ENCODE measurements at places on chromosomes 6 and 20. TPM values are rescaled to one million over a fixed set of nuclear protein-coding genes. Genes with fewer than 3 reads are reported as not detected.

DNA sequence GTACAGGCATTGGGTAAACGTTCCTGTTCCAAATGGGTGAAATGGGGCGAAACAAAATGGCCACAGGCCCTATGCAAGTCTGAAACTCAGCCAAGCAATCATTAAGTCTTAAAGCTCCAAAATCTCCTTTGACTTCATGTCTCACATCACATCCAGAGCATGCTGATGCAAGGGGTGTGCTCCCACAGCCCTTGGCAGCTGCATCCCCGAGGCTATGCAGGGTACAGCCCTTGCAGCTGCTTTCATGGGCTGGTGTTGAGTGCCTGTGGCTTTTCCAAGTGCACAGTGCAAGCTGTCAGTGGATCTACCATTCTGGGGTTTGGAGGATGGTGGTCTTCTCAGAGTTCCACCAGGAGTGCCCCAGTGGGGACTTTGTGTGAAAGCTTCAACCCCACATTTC, 270.0 kb upstream of the CDYL start:
- no peaks in the 10 kb centered on the region for H3K4me1 ChIP-seq
- no peak for DNase-seq
- H3K27me3 ChIP-seq = no peaks in the 10 kb centered on the region
- H3K27ac ChIP-seq = no peak overlapping the region
- no peaks in the 10 kb centered on the region for H3K36me3 ChIP-seq

- no peaks in the 10 kb centered on the region for H3K27me3 ChIP-seq
- H3K27ac ChIP-seq = no peak overlapping the region
- no peaks in the 10 kb centered on the region for H3K36me3 ChIP-seq
- DNase-seq = peak; percentile 82
- no peak overlapping the region for H3K4me3 ChIP-seq
Measured at GRCh38 chr6:41278699-41279405, 7.6 kb downstream of the TREM1 start.

DNA sequence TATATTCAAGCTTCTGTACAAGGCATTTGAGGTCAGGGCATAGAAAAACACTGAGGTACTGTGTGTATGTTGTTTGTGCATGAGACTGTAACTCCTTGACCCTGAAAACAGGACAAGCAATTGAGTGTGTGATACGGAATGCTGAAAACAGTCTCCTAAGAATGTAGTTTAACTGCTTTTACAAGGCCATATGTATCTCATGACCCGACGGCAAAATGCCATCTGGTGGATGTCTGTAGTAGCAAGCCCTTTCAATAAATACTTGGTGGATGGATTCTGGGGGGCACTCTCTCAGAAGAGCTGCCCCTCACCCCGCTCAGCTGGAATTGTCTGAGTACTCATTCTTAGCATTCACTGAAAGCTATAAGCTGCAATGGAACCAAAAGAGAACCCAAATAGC, 69.3 kb upstream of the EYS start:
- DNase-seq = no peak
- no peak overlapping the region for H3K4me3 ChIP-seq
- no peaks in the 10 kb centered on the region for H3K27me3 ChIP-seq
- H3K27ac ChIP-seq = no peak overlapping the region
- no peaks in the 10 kb centered on the region for H3K4me1 ChIP-seq

DNA sequence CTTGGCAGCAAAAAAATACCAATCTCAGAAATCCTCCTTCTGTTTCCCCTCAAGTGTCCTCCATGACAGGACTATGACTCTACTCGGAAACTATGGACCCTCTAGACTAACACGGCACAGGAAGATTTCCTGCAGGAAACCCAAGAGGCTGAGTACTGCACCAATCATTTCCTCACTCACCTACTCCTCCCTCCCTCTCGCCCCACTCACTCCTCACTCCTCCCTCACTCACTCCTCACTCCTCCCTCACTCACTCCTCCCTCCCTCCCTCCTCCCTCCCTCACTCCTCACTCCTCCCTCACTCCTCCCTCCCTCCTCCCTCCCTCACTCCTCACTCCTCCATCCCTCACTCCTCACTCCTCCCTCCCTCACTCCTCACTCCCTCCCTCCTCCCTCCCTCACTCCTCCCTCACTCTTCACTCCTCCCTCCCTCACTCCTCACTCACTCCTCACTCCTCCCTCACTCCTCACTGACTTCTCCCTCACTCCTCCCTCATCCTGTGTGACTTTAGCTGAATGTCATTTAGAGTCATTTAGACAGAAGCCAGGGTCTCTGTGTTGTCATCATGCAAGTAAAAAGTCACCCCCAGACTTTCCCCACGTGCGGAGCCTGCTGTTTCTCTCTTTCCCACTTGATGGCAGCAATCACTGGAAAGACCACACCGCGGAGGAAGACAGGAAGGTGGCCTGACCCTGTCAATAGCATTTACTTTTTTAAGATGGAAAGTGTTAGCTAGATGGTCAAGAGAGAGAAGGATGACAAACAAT, 226.8 kb upstream of the PDE10A start:
- H3K27me3 ChIP-seq = no peaks in the 10 kb centered on the region

- H3K27me3 ChIP-seq = no peaks in the 10 kb centered on the region
- H3K4me1 ChIP-seq = peaks cover 54% of the 10 kb centered on the region
- DNase-seq = no peak
- no peaks in the 10 kb centered on the region for H3K36me3 ChIP-seq
Measured at GRCh38 chr6:6725468-6726209, 137.1 kb downstream of the LY86 start.

- no peak for DNase-seq
- no peaks in the 10 kb centered on the region for H3K36me3 ChIP-seq
- no peak overlapping the region for H3K4me3 ChIP-seq
Measured at GRCh38 chr20:25076201-25076600, 5.7 kb downstream of the VSX1 start.

DNA sequence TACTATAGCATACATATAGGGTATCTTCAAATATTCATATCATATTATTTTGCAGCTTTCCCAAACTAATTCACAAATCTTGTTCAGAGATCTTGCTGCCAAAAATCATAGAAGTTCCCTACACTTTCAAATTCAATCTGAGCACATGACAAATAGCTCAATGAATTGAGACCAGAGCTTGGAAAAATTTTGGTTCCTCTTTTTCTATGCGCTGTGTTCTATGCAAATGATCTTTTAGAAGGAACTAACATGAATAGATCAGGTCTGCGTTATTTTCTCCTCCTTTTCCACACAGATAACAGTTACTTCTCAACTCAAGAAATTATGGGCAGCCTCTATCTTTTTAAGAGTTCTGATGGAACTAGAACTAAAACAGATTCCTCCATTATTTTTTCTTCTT, 316.3 kb downstream of the ARHGAP18 start:
- no peaks in the 10 kb centered on the region for H3K4me1 ChIP-seq
- DNase-seq = no peak
- no peaks in the 10 kb centered on the region for H3K27me3 ChIP-seq
- H3K36me3 ChIP-seq = no peaks in the 10 kb centered on the region
- H3K27ac ChIP-seq = no peak overlapping the region

DNA sequence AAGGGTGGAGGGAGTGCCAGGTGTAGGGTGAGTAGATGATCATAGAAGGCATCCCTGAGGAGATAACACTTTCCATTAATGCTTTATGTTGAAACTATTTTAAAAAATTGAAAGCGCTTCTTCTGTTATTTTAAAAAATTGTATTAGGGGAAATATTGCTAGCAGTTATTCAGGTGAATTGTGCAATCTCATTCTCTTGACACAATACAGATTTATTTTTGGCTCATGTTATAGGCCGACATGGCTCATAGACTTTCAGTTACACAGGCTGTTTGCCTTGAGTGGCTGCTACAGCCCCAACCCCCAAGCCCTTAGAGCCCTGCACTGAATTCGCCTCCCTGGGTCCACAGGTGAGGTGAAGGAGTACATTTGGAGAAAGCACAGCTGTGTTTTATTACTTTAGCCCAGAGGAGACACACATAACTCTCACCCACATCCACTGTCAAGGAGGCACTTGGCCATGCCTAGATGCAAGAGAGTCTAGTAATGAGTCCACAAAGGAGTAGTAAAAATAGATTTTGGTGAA, 228.2 kb downstream of the RFPL4B start:
- no peak overlapping the region for H3K4me3 ChIP-seq
- peaks cover 6% of the 10 kb centered on the region for H3K4me1 ChIP-seq
- no peaks in the 10 kb centered on the region for H3K27me3 ChIP-seq
- no peaks in the 10 kb centered on the region for H3K36me3 ChIP-seq
- H3K27ac ChIP-seq = no peak overlapping the region

GRCh38 chr6:159114569-159114968, 54.6 kb upstream of the FNDC1 start:
- DNase-seq = no peak
- no peaks in the 10 kb centered on the region for H3K27me3 ChIP-seq
- no peak overlapping the region for H3K4me3 ChIP-seq
- no peaks in the 10 kb centered on the region for H3K36me3 ChIP-seq
- no peak overlapping the region for H3K27ac ChIP-seq

- H3K4me1 ChIP-seq = no peaks in the 10 kb centered on the region
- DNase-seq = no peak
- H3K27ac ChIP-seq = no peak overlapping the region
- H3K36me3 ChIP-seq = no peaks in the 10 kb centered on the region
- H3K27me3 ChIP-seq = no peaks in the 10 kb centered on the region
- no peak overlapping the region for H3K4me3 ChIP-seq
Measured at GRCh38 chr6:28841290-28841689, 82.5 kb downstream of the TRIM27 start.

DNA sequence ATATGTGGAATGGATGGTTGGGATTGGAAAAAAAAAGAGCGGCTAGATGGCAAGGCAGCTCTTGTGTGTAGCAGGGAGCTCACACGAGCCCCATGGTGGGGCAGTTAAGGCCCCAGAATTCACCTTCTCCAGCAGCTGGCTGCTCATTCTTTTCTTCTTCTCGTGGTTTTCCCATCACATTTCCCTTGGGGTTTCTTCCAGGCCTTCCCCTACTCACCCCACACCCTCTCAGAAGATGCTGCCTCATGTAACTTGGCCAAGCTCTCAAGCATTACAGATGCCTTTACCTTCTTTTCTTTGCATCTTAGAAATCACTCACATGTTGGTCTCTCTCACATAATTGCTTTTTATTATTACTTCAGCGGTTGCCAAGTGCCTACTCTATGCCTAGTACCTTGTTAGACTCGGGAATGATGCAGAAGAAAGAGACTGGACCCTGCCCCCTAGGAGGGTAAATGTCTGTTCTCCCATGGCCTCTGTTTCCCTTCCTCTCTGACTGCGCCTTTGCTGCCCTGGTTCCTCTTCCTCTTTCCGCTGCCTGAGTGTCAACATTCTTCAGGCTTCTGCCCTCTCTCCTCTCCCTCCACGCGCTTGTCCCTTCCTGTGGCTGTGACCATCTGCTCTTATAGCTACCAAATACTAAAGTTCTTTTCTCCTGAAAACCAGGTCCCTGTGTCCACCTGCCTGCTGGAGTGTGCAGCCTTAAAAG, 28.6 kb downstream of the PPARD start:
- H3K4me1 ChIP-seq = peaks cover 17% of the 10 kb centered on the region
- no peak overlapping the region for H3K27ac ChIP-seq
- no peaks in the 10 kb centered on the region for H3K27me3 ChIP-seq
- no peaks in the 10 kb centered on the region for H3K36me3 ChIP-seq
- no peak overlapping the region for H3K4me3 ChIP-seq

DNA sequence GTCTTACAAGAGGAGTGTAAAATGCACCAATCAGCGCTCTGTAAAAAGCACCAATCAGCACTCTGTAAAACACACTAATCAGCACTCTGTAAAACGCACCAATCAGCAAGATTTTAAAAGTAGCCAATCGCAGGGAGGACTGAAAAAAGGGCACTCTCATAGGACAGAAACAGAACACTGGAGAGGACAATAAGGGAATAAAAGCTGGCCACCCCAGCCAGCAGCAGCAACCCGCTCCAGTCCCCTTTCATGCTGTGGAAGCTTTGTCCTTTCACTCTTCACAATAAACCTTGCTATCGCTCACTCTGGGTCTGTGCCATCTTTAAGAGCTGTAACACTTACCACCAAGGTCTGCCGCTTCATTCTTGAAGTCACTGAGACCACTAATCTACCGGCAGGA, 1.7 kb upstream of the AIG1 start:
- H3K4me3 ChIP-seq = no peak overlapping the region
- peak; percentile 9 for DNase-seq
- H3K27ac ChIP-seq = no peak overlapping the region

DNA sequence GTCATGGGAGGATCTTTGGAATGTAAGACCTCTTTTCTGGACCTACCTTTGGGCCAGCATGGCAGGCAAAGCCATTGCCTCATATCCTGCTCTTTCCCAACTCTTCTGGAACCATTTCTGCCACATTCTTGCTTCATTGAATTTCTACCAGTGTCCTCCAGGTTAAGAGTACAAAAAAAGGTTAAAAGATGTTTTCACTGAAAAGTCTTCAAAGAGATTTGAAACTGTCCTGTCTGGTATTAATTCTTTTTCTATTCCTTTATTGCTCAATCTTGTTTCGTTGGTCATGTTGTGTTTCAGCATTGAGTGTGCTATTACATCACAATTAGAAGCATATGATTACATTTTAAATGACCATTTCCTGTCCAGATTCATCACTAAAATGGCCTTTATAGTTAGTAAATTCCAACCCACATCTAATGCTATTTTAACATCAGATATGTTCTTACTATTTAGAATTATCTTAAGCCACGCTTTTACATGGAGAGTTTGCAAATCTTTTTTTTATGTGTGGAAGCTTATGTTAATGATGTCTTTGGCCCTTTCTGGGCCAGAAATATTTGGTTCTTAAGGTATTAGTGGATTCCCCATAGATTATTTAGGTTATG, 450.9 kb downstream of the GJA1 start:
- H3K4me3 ChIP-seq = no peak overlapping the region
- no peaks in the 10 kb centered on the region for H3K27me3 ChIP-seq
- H3K36me3 ChIP-seq = no peaks in the 10 kb centered on the region

DNA sequence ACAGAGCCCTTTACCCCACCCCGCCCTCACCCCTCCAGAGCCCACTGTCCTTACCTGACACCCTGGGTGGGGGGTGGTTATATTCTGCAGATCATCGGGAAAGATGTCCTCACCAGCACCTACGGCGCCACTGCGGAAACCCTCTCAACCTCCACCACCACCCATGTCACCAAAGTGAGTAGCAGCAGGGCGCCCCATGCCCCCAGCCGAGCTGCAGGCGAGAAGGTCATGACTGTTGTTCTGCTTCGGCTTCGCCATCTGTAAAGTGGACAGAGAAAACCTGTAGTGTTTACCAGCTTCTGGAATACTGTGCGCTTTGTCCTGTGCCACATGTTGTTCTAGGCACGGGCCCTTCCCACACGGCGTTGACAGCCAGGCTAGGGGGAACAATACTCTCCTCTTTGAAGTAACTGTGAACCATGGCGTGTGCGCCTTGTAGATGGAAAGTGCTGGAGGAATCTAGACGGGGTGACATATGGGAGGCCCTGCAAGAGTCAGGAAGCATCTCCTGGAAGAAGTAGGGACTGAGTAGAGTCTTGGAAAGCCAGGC, 16.5 kb upstream of the AAR2 start:
- no peaks in the 10 kb centered on the region for H3K36me3 ChIP-seq
- H3K4me1 ChIP-seq = no peaks in the 10 kb centered on the region
- H3K27me3 ChIP-seq = no peaks in the 10 kb centered on the region
- no peak overlapping the region for H3K4me3 ChIP-seq

- H3K4me1 ChIP-seq = no peaks in the 10 kb centered on the region
- no peaks in the 10 kb centered on the region for H3K27me3 ChIP-seq
- H3K27ac ChIP-seq = no peak overlapping the region
- no peaks in the 10 kb centered on the region for H3K36me3 ChIP-seq
- peak; percentile 30 for DNase-seq
Measured at GRCh38 chr20:8798505-8798904, 270.4 kb upstream of the PLCB4 start.

RAD21L1 gene
- not detected for total RNA-seq

GMDS gene
- total RNA-seq = 13.8 TPM

TAP2 gene
- 39.2 TPM for total RNA-seq

C6orf132 gene
- total RNA-seq = 0.04 TPM

TMEM170B gene
- total RNA-seq = 11.4 TPM

All from A673 (cell line).